IMR-90 (cell line): ENCODE measurements at places on chromosomes 6 and 20. TPM values are rescaled to one million over a fixed set of nuclear protein-coding genes. Genes with fewer than 3 reads are reported as not detected.

- DNase-seq, result peak; percentile 33
Observed at GRCh38 chr6:26660000-26660361, 435 bp upstream of the ZNF322 start.

DNA sequence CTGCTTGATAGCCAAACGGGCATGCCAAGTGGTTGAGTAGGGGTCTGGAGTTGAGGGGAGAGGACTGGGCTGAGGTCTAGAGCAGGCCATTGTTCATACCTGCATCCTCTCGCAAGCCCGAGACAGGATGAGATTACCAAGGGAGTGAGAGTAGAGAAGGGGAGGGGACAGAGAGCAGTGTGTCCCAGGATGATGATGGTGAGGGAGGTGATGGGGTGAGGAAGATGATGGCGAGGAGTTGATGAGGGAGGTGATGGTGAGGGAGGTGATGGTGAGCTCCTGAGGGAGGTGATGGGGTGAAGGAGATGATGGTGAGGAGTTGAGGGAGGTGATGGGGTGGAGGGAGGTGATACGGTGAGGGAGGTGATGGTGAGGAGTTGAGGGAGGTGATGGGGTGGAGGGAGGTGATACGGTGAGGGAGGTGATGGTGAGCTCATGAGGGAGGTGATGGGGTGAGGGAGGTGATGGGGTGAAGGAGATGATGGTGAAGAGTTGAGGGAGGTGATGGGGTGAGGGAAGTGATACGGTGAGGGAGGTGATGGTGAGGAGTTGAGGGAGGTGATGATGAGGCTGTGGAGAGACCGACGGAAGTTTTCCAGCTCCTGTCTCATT is 6.4 kb downstream of the TMEM181 start:
- no peak for DNase-seq

GRCh38 chr6:30042476-30042875 is 18.6 kb upstream of the POLR1H start:
- no peak for DNase-seq

DNA sequence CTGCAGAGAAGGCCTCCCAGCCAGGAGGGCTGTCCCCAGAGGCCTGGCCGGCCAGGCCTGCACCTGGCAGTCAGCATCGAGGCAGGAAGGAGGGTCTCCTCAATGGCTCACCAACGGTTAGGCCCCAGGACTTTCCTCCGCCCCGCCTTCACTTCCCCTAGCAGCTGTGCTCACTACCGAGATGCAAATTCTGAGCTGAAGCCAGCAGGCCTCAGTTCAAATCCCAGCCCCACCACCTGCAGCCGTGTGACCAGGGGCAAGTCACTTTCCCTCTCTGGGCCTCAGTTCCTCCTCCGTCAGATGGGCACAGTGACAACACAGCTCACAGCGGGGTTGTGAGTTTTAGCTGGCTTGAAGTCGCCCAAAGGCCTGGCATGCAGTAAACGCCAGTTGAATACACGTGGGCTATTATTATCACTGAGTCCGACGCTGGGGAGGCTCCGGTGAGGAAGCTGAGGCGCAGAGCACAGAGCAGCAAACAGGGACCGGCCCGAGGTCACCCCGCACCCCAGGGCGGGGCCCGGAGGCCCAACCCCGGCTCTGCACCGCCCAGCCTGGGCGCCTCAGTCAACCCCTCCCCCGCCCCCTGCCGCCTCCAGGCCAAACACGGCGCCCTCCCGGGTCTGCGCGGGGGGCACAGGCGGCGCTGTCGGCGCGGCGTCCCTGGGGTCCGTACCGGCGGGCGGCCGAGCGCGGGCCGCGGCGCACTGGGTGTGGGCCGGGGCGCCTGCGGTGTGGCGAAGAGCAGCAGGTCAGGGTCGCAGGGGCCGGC is 671 bp downstream of the E2F1 start:
- DNase-seq, result no peak

- peak; percentile 98 for DNase-seq
Observed at GRCh38 chr6:149026530-149026942, 279.7 kb downstream of the UST start.

DNA sequence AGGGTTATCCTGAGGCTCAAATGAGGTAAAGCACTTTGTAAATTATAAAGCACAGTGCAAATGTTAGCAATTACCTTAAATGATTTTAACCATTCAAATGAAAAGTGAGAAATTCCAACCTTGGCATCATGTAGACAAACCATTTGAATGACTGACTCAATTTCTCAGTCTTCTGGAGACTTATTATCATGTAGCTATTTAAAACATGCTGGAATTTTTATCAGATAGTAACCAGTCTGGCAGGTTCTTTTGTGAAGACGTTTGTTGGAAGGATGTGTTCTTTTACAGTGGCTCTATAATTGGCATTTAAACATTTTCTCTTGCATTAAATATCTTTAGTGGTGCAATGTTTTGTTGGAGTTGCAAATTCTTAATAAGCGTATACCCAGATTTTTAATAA is 386.6 kb downstream of the NKAIN2 start:
- DNase-seq, result no peak

GRCh38 chr20:48163505-48163904 is 378.2 kb upstream of the SULF2 start:
- no peak for DNase-seq

DNA sequence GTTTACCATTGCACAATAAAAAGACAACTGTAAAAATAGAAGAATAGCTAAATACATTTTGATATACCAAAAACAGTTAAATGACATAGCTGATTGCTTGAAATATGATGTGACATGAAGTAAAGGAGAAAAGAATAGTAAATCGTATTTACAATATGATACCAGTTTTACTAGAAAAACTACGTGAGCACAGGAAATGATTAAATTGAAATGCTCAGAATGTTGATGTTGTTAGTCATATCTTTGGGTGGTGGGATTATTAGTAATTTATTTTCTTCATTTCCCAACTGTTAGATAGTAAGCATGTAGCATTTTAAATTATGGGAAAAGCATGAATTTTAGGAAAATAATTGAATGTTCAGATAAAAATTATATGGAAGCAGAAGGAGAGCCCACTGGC is 268.3 kb upstream of the TAB2 start:
- DNase-seq, result peak; percentile 41

GRCh38 chr20:38063911-38064530 is 30.5 kb downstream of the RPRD1B start:
- DNase-seq, result no peak

- DNase-seq, result no peak
Observed at GRCh38 chr6:91497770-91498169, 910.9 kb upstream of the MAP3K7 start.

DNA sequence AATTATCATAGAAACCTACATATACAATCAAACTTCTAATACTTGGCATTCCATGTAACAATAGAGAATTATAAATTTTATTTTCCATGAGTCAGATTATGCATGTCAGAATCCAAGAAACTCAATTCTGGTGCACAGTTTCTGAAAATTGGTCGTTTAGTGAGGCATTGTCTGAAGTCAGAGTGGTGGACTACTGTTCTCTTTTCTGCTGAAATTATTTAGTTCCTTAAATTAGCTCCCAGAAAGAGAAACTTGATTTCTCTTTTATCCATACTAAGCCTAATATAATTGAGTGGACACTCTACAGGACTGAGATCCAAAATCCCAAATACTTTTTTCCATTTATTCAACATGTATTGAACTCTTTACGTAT is 265.5 kb downstream of the ALDH8A1 start:
- no peak for DNase-seq

GRCh38 chr6:163718537-163718936 is 304.0 kb downstream of the QKI start:
- DNase-seq, result no peak

GRCh38 chr6:30915591-30915946 is 1.5 kb downstream of the VARS2 start:
- peak; percentile 71 for DNase-seq

- DNase-seq, result peak; percentile 11
Observed at GRCh38 chr20:63082308-63082938, 75.7 kb upstream of the BHLHE23 start.

DNA sequence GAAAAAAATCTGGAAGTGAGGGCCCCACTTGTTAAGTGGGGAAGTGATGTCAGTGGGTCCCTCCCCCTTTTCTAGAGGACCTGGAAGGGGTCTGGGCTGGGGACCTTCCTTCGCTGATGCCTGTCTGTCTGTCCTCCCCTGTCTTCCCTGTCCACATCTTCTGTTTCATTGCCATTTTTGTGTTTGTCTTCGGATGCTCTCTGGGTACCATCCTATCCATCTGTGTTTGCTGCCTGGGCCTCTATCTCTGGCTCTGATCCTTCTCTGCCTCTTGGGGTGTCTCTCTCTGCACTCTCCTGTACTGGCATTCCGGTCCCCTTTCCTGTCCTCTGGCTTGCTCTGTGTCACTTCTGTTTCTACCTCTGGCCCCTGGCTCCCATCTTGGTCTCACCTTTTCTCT is 2.3 kb downstream of the TMEM151B start:
- no peak for DNase-seq

GRCh38 chr6:43842231-43842794 is 72.3 kb downstream of the VEGFA start:
- peak; percentile 72 for DNase-seq

DNA sequence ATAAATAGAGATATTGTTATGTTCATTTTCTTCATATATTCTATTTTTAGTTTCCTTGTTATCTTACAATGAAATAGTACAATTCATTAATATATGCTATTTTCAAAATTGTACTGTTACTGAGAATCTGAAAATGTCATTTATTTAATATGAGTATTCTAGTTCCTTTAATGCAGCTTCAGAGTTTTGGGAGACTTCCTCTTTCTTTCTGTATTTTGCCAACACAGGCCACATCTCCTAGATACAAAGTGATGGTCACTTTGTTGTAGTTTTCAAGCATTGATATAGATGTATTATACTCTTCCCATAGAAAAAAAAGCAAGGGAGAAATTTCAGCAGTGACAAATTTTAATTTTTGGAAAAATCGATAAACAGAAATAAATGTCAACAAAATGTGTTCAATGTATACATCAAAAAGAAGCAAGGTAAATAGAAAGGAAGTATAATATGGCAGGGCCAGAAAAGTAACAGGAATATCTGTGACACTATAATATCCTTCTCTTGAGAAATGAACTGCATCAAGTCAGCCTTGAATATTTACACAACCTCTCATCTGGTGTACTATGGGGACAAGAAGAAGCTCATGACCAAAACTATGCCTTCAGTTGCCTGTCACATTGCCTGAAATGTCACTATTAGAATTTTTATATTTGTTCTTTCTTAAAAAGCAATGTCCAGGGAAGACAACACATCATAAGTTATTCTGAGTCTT is 396.0 kb downstream of the TBC1D32 start:
- DNase-seq, result no peak

DNA sequence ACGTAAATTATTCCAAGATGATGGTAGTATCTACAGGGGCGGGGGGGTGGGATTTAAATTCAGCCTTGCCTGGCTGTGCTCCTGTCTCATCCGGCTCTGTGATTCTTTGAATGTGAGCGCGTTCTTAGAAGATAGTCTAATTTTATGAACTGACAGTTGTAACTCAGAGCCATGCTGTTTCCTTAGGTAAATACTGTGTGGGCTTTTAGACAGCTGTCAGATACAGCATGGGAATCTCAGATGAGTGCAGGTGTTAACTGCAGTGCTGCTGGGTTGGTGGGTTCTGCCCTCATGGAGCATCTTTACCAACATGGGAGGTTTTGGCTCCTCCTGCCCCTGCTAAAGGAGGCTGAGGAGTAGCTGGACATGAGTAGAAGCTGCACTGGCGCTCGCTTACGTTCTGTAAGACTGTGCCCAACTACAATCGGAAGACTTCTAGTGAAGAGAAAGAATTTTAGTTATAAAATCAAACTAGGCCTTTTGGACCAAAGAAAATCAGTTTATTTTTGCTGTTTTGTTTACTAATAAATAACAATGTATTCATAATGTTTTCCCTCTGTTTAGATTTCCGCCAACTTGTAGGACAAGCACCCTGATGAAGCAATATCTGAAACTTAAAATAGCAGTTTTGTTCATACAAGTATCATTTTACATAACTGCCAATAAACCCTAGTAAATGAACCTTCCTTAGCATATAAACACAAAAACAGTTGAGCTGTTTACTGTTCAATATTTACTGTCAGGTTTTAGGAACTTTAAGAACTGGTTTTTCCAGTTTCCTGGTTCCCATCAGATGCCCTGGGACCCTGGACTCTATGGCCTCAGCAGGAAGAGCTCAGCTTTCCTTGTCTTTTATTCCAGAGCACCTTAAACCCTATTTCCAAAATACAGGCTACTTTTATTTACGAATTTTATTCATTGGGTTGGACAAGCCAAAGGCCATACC is 66.1 kb downstream of the FAM120B start:
- no peak for DNase-seq

DNA sequence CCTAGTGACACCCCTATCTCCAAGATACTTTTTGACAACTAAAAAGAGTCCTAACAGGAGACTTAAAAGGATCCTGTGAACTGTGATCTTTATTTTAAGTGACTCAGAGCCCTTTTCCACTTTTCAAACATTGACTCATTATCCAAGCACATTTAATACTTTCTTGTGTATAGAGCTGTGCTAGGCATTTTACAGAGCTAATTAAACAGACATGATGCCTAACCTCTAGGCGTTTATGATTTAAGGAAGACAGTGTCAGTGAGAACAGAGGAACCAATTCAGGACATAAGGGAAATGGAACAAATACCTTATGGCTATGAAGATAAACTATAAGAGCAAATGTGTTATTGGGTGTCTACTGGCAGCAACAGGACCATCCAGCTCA is 282.6 kb downstream of the TPBG start:
- no peak for DNase-seq

DNA sequence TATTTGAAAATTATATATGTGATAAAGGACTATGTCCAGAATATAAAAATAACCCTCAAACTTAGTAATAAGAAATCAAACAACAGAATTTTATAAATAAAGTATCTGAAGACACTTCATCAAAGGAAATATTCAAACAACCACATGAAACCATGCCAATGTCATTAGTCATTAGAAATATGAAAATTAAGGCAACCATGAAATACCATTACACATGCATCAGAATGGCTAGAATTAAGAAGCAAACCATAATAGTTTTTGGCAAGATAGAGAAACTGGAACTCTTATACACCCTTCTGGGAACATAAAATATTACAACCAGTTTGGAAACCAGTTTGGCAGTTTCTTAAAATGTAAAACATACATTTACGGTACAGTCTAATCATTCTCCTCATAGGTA is 137.2 kb upstream of the ADGRB3 start:
- DNase-seq, result no peak

DNA sequence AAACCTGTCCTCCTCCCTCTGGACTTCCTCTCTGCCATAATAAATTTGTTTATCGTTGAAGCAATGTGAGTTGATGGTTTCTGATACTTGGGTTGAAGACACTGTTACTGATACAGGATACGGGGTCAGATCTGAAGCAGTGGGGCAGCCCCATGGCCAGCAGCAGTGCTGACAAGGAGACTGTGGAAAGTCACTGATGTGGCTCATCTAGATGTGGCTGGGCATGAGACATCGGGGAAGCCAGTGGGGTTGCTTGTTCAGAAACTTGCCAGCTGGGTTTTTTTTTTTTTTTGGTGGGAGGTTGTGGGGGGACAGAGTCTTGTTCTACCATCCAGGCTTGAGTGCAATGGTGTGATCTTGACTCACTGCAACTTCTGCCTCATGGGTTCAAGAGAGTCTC is 2.6 kb upstream of the BPI start:
- no peak for DNase-seq

The OR12D3 gene
- total RNA-seq, result not detected in 2 replicates

The CENPW gene
- total RNA-seq, result 8.2 and 15.0 TPM in 2 replicates

The RIMS4 gene
- not detected in 2 replicates for total RNA-seq

The GABRR1 gene
- not detected in 2 replicates for total RNA-seq

The GPX5 gene
- not detected in 2 replicates for total RNA-seq

The SMLR1 gene
- not detected in 2 replicates for total RNA-seq

The MTO1 gene
- total RNA-seq, result 34.7 and 39.8 TPM in 2 replicates

The MUC22 gene
- total RNA-seq, result not detected in 2 replicates

The PAK5 gene
- total RNA-seq, result not detected in 2 replicates

The WFDC10B gene
- not detected in 2 replicates for total RNA-seq

The CSE1L gene
- 81.7 and 114 TPM in 2 replicates for total RNA-seq

The CLPSL1 gene
- not detected in 2 replicates for total RNA-seq

The IPCEF1 gene
- under 0.01 TPM in 2 replicates for total RNA-seq
